ENCODE measurements at places on chromosomes 4 and X.
A peak's percentile ranks its signal among the peaks of the same experiment; 100 is the strongest.

GRCh38 chrX:50768801-50769200 lies 45.2 kb downstream of the SHROOM4 start:
- no peak for DNase-seq

GRCh38 chr4:5381961-5382441 lies 326.4 kb downstream of the EVC2 start:
- no peak for DNase-seq

- no peak for DNase-seq
Measured at GRCh38 chrX:47175588-47175980, 18.0 kb upstream of the UBA1 start.

DNA sequence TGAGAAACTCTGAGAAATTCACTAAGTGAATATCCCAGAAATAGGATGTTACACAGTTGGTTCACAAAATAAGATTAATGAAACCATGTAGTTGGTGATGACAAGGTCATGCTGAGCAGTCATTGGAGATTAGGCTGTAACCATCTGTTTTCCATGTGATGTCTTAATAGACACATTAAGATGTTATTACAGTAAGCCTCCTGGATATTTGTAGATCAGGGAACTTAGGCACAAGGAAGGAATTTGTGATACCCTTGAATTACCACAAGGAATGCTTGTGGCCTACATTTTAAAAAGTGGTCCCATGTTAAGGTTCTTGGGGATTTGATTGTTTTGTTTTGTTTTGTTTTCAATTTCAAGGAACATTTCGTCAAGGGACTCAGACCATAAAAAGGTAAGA lies 185.6 kb upstream of the BANK1 start:
- DNase-seq: no peak

- no peak for DNase-seq
Measured at GRCh38 chrX:131747173-131747572, 203.3 kb downstream of the OR13H1 start.

DNA sequence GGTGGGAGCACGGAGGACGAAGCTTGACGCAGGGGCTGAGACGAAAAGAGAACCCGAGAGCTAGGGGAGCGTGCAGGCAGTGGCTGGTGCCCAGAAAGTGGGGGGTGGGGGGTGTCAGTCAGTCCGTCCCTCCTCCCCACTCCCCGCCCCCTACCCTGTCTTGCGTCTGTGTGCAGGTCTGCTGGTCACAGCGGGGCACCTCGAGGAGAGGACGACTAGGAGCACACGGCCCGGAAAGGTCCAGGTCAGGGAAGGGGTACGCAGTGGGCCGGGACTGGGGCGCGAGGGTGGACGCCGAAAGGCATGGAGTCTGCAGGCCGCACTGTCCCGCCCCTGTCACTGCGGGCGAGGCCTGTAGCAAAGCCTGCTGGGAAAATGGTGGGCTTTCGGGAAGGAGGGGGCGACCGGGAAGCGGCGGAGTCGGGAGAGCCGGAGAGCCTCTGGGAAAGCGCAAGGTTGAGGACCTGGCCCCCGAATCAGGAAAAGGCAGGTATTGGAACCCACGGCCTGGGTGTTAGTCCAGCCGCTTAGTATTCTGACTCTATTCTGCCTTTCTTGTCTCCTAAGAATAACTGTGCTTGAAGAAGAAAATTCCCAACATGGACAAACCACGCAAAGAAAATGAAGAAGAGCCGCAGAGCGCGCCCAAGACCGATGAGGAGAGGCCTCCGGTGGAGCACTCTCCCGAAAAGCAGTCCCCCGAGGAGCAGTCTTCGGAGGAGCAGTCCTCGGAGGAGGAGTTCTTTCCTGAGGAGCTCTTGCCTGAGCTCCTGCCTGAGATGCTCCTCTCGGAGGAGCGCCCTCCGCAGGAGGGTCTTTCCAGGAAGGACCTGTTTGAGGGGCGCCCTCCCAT lies 769 bp downstream of the TCEAL1 start:
- peak; percentile 12 for DNase-seq

DNA sequence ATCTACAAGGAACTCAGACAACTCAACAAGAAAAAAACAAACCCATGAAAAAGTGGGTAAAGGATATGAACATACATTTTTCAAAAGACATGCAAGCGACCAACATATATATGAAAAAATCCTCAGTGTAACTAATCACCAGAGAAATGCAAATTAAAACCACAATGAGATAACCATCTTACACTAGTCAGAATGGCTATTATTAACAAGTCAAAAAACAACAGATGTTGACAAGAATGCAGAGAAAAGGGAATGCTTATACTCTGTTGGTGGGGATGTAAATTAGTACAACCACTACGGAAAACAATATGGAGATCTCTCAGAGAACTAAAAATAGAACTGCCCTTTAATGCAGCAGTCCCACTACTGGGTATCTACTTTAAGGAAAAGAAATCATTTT lies 12.1 kb downstream of the NIPAL1 start:
- DNase-seq: no peak
